ENCODE measurements at places on chromosomes 5 and 9.
A peak's percentile ranks its signal among the peaks of the same experiment; 100 is the strongest.

GRCh38 chr5:173016598-173017046, 33.1 kb downstream of the ATP6V0E1 start:
- peak; percentile 34 for DNase-seq

GRCh38 chr9:81082221-81082620, 607.1 kb downstream of the TLE1 start:
- DNase-seq = no peak

DNA sequence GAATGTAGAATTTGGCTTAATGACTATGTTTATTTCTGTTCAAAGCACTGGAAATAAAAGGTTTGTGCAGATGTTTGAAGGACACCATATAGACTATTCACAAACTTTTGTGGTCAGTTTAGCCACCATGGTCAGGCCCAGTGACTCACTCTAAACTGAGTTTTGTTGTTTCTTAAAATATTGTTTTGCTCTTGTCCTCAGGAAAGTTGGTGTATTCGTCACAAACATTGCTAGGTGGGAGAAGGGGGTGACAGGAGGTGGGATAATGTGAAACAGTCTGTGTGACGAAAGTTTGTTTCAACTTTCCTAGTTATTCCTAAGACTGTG, 35.0 kb upstream of the LIFR start:
- DNase-seq = no peak

DNA sequence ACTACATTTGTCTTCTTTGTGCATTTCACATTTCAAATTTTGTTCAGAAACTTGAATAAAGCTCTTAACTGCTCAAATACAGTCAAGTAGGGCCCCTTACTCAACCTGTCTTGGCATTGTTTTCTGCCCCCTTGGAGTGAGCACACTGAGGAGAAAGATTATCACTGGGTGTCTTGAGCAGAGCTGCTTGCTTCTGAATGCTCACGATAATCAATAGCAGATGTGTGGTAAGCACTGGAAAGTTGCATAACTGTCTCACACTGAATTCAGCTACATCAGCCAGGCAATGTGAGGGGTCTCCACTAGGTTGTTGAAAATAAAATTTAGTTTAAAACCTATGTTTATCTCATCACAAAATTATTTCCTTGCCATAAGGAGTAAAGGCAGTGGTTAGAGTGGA, 7.8 kb upstream of the TNFAIP8 start:
- DNase-seq = no peak

DNA sequence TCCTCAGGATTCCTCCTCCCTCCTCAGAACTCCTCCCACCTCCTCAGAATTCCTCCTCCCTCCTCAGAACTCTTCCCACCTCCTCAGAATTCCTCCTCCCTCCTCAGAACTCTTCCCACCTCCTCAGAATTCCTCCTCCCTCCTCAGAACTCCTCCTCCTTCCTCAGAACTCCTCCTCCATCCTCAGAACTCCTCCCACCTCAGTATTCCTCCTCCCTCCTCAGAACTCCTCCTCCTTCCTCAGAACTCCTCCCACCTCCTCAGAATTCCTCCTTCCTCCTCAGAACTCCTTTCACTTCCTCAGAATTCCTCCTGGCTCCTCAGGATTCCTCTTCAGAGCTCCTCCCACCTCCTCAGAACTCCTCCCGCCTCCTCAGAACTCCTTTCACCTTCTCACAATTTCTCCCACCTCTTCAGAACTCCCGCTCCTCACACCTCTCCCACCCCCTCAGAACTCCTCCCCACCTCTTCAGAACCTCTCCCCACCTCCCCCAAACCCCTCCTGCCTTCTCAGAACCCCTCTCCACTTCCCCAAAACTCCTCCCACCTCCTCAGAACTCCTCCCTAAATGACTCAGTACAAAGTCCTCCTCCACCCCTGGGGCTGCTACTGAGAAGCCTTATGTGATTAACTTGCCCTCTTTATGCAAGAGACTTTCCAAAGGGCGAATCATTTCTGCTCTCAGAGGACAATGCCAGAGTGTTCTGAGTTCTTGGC, 23.2 kb downstream of the SLC46A2 start:
- DNase-seq = no peak

DNA sequence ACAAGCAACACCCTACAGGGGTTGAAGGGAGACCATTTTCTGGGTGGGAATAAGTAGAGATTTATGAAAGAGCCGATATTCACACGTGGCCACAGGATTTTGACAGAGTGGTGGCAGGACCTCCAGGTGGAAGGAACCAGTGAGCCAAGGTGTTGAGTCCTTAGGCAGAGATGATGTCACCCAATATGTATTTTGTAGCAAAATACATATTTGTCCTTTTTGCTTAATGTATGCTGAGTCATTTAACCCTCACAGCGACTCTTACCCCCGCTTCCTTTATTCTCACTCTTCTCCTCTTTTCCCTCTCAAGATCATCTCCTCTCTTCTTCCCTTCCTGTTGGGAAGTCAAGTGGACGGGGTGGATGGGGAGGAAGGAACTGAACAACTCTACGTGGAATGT, 215.7 kb upstream of the S1PR3 start:
- no peak for DNase-seq

- no peak for DNase-seq
These were observed 141.0 kb upstream of the PPP1R26 start for GRCh38 chr9:135338546-135338945.

GRCh38 chr5:50667023-50667652, 701 bp downstream of the PARP8 start:
- DNase-seq = no peak

GRCh38 chr5:171568389-171568788, 148.9 kb downstream of the FGF18 start:
- no peak for DNase-seq

DNA sequence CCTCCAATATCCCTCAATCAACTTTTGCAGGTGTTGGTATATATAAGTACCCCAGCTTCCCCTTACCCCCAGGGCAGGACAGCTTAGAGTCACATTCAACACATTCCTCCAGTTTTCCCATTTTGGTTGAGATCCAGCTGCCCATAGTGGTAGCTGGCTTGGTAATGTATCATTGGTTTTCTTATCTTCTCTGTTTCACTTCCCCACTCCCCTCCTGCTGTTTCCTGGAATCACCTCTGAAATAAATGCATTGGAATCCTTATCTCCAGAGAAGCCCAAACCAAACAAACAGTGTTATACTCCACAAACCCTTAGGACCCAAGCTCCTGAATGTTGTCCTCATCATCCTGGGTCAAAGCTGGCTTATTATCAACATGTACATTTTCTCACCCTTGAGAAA, 184.8 kb downstream of the TMEM38B start:
- no peak for DNase-seq

- peak; percentile 21 for DNase-seq
These were observed 473.0 kb downstream of the ZSWIM6 start for GRCh38 chr5:61805101-61805500.

DNA sequence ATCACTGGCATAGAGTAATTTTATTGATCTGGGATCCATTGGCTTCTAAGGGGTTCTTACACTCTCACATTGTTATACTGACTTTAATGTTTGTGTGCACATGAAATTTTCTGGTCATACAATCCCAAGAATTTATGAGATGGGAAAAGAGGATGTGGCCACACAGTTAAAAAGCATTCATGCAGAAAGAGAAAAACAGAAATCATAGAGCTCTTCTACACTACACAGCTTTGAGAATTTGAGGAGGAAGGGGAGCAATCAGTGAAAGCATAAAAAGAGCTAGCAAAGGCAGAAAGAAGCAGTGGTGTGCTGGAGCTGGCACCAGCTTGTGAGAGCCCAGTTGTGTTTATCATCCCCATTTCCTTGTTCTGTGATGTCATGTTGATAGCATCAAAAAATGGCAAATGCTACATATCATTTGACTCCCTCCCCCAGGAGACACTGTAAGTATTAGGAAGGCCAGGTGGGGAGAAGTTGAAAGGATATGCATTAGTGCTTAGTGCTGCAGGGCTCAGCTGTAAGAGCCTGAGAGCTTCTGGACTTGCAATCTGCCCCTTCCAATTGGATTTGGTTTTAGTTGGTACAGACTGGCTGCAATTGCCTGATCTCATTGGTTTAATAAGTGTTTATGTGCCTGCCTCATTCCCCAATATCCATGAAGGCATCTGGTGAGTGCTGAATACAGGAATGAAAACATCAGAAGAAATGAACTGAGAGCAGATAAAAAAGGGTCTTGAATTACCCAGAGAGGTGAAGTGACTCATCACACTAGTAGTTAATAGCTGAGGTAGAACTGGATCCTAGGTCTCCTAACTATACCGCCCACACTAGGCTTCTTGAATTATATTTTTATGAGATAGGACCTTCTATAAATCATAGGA, 30.9 kb downstream of the RHOBTB3 start:
- peak; percentile 71 for DNase-seq

DNA sequence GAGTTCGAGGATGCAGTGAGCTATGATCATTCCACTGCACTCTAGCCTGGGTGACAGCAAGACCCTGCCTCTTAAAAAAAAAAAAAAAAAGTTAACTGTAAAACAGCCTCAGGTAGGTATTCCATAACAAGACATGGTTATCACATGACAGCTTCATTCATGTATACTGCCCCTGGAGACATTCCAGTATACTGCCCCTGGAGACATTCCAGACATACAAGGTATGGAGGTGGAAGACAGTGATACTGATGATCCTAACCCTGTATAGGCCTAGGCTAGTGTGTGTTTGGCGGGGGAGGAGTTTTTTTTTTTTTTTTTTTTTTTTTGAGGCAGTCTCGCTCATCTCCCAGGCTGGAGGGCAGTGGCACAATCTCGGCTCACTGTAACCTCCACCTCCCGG, 105.5 kb downstream of the RICTOR start:
- no peak for DNase-seq

DNA sequence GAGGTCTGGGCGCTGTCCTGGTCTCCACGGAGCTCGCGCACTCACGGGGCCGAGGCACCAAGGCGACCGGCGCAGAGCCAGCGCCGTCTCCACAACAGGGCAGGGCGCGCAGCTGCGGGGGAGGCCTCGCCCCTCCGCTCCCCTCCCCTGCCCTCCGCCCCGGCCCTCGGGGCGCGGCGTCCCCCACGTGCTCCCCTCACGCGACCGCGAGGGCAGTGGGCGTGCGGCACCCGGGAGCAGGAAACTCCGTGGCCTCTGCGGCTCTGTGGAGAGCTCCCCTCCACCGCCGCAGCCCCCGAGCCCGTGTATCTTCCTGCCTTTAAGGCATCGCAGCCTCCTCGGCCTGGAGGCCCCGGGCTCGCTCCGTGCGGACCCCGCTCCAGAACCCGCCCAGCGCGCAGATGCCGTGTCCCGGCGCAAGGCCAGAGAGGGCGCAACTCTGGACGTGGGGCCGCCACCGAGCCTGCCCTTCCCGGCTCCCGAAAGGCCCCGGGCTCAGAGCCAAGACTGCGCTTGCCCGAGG, 708 bp upstream of the TUBB4B start:
- no peak for DNase-seq

- no peak for DNase-seq
These were observed 254.4 kb upstream of the CDH10 start for GRCh38 chr5:24899180-24899579.

DNA sequence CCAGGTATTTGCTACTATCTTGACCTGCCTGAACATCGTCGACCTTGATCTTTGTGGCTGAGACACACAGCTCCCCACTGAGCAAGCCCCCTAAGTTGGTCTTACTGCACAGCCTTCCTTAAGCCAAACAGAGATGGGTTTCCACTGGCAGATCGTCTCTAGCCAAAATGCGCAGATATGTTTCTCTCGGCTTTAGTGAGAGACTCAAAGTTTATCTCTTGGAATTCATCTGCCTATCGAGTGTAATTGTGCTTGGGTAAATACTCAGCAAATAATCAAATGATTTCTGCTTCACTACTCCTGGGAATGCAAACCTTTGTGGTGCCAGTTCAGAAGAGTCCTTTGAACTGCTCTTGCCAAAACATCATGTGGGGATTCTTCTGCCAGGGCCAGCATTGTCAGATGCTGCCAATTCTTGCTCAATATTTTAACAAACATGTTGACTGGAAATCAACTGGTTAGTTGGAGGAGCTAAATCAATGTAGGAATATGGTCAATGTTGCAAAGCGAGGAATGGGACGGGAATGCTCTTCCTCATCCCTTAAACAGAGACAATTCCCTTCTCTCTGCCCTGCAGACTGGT, 141.2 kb upstream of the SLC28A3 start:
- no peak for DNase-seq

- no peak for DNase-seq
These were observed 1076.3 kb downstream of the PTPRD start for GRCh38 chr9:9536523-9536922.

- no peak for DNase-seq
These were observed 66.6 kb downstream of the NPR3 start for GRCh38 chr5:32777733-32778132.

DNA sequence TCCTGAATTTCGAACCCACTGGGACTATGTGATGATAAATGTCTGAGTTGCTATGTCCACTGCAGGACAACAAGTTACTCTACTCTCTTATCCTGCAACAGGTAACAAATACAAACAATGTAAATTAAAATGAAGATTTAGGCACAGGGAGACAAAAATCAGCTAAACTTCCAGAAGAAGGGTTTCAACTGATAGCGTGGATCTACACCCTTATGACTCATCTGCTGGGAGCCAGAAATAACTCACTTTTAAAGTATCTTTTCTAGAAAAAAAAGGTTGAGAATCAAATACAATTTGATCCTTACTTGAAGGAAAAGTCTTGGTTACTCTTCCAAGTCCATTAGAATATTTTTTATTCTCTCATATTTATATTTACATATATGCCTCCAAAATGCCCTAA, 21.4 kb downstream of the PJA2 start:
- DNase-seq = no peak

DNA sequence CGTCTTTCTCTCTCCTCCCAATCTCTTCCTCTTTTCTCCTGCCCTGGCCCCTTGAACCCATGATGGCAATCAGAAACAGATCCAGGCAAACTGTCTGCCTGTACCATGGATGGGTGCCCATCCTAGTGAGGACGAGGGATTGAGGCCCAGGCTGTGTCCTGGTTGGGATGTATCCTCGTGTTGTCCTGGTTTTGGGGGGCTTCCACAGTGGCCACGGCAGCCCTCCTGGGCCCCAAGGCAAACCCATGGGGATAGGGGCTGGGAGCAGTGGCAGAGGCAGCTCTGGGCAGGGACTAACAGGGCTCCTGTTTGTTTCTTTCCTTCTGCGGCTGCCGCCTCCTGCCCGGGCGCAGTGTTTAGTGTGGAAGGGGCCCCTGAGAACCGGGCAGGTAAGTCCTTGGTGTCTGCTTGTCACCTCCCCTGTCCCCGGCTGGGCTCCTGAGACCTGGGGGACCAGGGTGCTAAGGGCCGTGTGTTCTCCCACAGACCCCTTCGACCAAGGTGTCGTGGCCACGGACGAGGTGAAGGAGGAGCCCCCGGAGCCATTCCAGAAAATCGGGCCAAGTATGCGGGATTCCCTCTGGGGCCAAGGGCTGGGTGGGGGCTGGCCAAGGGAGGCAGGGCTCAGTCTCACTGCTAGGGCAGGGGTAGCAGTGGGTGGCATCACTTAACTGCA, 70.0 kb downstream of the AMBP start:
- no peak for DNase-seq

GRCh38 chr5:178296066-178296465, 63.5 kb upstream of the PHYKPL start:
- DNase-seq = no peak
